Activated CD4-positive, alpha-beta T cell treated with anti-CD3 and anti-CD28 coated beads, Interleukin-2, Interleukin-4, amounts not matched to agents 100 ng/mL and 50 ng/mL, durations not matched to agents 16 hours and 8 hours (primary cell): ENCODE measurements at places on chromosomes 3 and 15.

- no peak for DNase-seq
Measured at GRCh38 chr3:145429546-145429945, 731.4 kb downstream of the PLOD2 start.

DNA sequence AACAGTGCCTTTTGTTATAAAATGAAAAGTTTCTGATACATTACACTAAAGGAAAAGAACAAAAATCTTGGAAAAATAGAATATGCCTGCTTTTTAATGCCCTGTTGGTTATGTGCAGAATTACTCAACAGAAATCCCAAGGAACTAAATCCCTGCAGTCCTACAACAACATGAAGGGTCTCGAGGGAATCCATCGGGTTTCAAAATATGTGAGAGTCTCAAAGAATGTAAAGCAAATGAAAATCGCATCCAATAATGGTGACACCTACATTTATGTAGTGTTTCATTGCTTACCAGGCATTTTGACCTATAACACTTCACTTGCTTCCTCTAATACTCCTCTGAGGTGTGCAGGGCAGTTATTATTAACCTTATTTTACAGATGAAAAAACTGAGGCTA lies 411.3 kb downstream of the FOXP1 start:
- no peak for DNase-seq

- DNase-seq: peak; percentile 33
Measured at GRCh38 chr3:14548321-14548729, 8.2 kb upstream of the GRIP2 start.

DNA sequence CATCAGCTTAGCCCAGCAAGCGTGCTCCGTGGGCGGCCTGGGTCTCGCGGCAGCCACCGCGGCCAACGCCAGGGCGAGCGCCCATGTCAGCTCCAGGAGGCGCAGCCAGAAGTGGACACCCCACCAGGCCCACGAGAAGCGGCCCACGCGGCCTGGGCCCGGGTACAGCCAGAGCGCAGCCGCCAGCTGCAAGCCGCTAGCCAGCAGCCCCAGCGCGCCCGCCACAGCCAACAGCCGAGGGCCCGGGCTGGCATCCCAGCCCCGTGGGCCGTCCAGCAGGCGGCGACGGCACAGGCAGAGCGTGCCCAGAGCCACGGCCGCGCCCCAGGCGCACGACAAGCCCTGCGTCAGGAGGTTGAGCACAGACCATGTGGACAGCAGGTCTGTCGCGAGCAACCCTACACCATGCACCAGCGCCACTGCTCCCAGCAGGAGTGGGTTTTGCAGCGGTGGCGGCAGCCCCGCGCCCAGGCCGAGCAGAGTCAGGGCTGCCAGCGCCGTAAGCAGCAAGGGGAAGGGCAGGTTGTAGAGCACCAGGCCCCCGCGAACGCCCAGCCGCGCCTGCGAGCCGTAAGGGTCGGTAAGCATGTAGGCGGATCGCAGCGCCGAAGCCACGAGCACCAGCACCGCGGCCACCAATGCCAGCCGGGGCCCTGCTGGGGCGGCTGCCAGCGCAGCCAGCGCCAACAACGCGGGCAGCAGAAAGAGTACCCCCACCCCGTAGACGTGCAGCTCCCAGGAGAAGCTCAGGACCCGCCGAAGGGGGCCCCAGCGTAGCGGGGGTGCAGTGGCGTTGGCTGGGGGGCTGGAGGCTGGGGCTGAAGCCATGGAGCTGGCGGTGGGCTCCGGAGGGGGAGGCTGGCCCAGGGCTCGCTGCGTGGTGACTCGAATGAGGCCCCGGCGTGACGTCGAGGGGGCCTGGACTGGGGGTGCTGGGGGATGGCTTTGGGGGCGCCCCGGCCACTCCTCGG lies 4.9 kb downstream of the PRRT3 start:
- DNase-seq: no peak

DNA sequence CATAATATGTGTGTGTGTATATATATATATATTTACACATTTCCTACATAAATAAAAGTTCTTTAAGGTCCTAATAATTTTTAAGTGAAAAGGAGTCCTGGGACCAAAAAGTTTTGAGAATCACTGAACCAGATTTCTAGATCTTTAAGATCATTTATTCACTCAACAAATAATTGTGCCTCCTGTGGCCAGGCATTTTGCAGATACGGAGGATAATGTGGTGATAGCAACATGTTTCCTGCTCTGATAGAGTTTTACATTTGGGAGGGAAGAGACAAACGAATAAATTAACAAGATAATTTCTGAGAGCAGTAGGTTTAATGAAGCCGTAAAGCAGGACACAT lies 448 bp upstream of the RNF7 start:
- no peak for DNase-seq

DNA sequence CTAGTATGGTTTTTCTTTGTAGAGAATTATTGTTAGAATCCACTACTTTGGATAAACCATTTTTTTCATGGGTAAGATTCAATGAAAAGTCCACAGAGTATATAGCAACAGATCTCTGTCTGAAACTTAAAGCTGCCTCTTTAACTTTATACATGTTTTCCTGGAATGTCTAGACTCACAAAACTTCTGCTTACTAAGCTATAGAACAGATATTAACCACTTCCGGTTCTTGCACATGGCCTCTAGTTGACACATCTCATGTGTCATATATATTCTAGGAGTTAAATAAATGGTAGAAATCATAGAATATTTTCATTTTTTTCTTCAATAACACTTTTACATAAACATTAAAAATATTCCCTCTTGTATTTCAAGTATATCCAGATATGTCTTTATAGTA lies 1693.9 kb downstream of the SI start:
- DNase-seq: no peak
